Thoracic aorta (tissue), 2 donors: ENCODE measurements at places on chromosomes 6 and 20.
A peak's percentile ranks its signal among the peaks of the same experiment; 100 is the strongest.

- H3K27ac ChIP-seq: no peak overlapping the region
- peaks cover 32% of the 10 kb centered on the region for H3K4me1 ChIP-seq
- H3K4me3 ChIP-seq: no peak overlapping the region
- H3K36me3 ChIP-seq: no peaks in the 10 kb centered on the region
- DNase-seq: no peak
- no peaks in the 10 kb centered on the region for H3K27me3 ChIP-seq
These were observed 22.7 kb downstream of the HIVEP1 start for GRCh38 chr6:12034837-12035236.

DNA sequence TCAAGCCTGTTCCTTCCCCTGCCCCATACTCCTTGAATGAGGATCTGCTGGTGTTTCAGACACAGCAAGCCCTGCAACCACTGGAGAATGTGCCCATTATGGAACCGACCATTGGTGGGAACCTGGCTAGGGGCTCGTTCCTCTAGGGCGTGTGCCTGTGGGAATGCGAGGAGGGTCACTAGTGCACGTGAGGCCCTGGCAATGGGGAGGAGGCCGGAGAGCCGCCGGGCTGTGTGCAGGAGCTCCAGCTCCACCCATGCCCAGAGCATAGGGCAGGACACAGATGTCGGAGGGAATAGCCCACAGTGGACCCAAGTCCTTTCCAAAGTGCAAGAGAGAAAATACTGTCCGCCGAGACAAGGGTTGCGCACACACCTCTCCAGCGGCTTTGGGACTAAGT is 99.3 kb downstream of the ERMARD start:
- H3K27ac ChIP-seq: no peak overlapping the region
- H3K27me3 ChIP-seq: no peaks in the 10 kb centered on the region
- H3K36me3 ChIP-seq: no peaks in the 10 kb centered on the region
- no peak overlapping the region for H3K4me3 ChIP-seq

- no peaks in the 10 kb centered on the region for H3K36me3 ChIP-seq
- H3K4me3 ChIP-seq: no peak overlapping the region
- no peaks in the 10 kb centered on the region for H3K4me1 ChIP-seq
These were observed 24.9 kb downstream of the CRISP1 start for GRCh38 chr6:49841424-49841823.

- DNase-seq: no peak
- peak overlapping the region; percentile 11 for H3K27ac ChIP-seq
- H3K4me1 ChIP-seq: peaks cover 31% of the 10 kb centered on the region
- no peak overlapping the region for H3K4me3 ChIP-seq
- H3K27me3 ChIP-seq: no peaks in the 10 kb centered on the region
These were observed 2.7 kb downstream of the SERPINB6 start for GRCh38 chr6:2968600-2969135.

GRCh38 chr6:137099689-137100403 is 55.1 kb upstream of the IL20RA start:
- H3K4me3 ChIP-seq: no peak overlapping the region
- no peaks in the 10 kb centered on the region for H3K4me1 ChIP-seq
- H3K36me3 ChIP-seq: no peaks in the 10 kb centered on the region
- no peaks in the 10 kb centered on the region for H3K27me3 ChIP-seq
- DNase-seq: no peak

- H3K27ac ChIP-seq: no peak overlapping the region
- H3K4me1 ChIP-seq: no peaks in the 10 kb centered on the region
- no peaks in the 10 kb centered on the region for H3K36me3 ChIP-seq
- no peaks in the 10 kb centered on the region for H3K27me3 ChIP-seq
These were observed 438.4 kb upstream of the SPTLC3 start for GRCh38 chr20:12570371-12570770.

DNA sequence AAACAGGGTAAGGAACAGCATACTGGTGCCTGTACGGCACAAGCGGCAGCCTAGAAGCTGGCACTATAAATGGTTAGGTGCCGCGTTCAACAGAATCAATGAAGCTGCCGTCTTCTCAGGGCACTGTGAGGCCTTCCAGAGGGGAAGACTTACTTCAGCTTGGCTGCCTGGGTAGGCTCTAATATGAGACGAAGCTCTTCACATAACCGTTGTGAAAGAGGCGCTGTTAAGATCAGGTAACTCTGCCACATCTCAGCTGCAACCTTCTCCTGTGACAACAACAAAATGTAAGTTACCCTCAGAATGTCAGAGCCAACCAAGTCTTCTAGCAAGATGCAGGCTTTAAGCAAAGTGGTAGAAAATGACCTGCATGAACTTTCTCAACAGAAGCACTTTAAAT is 12.0 kb upstream of the LYRM2 start:
- H3K4me1 ChIP-seq: no peaks in the 10 kb centered on the region
- H3K4me3 ChIP-seq: no peak overlapping the region
- no peaks in the 10 kb centered on the region for H3K27me3 ChIP-seq
- no peak for DNase-seq

- no peak for DNase-seq
- H3K27ac ChIP-seq: peak overlapping the region; percentile 94
- no peaks in the 10 kb centered on the region for H3K36me3 ChIP-seq
- peak overlapping the region; percentile 99 for H3K4me3 ChIP-seq
These were observed 926 bp downstream of the MYLIP start for GRCh38 chr6:16129623-16130401.

- no peaks in the 10 kb centered on the region for H3K36me3 ChIP-seq
- H3K4me1 ChIP-seq: no peaks in the 10 kb centered on the region
- no peak for DNase-seq
These were observed 207.4 kb upstream of the ZNF217 start for GRCh38 chr20:53800883-53801604.

DNA sequence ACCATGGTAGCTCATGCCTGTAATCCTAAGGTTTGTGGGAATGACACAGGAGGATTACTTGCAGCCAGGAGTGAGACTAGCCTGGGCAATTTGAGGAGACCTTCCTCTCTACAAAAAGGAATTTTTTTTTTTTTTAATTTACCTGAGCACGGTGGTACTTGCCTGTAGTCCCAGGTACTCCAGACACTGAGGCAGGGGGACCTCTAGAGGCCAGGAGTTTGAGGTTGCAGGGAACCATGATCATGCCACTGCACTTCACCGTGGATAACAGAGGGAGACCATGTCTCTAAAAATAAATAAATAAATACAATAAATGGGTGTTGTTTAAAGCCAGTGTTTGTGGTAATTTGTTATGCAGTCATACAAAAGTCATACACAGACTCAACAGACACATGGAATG is 2.4 kb upstream of the HLA-F start:
- no peak overlapping the region for H3K4me3 ChIP-seq
- no peak for DNase-seq
- no peaks in the 10 kb centered on the region for H3K27me3 ChIP-seq

DNA sequence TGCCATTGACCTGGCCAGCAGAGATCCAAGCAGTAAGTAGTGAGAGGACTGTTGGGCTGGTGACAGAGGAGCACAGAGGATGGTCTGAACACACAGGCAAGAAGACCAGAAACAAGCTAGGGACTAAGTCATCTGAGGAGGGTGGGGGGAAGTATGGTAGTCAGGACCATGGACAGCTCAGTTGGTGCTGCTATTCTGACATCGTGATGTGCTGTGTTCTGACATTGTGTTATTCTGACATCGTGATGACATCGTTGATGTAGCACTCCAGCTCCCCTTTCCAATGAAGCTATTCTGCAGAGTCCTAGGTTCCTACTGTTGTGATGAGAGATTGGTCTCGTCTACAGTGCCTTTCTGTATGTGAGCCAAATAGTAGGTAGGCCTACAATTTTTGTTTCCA is 28.7 kb downstream of the CFAP206 start:
- no peak for DNase-seq
- no peaks in the 10 kb centered on the region for H3K36me3 ChIP-seq
- no peaks in the 10 kb centered on the region for H3K4me1 ChIP-seq
- H3K4me3 ChIP-seq: no peak overlapping the region

GRCh38 chr20:12023194-12023795 is 105.6 kb downstream of the BTBD3 start:
- no peaks in the 10 kb centered on the region for H3K4me1 ChIP-seq
- no peak overlapping the region for H3K27ac ChIP-seq
- H3K27me3 ChIP-seq: no peaks in the 10 kb centered on the region
- no peak overlapping the region for H3K4me3 ChIP-seq
- no peaks in the 10 kb centered on the region for H3K36me3 ChIP-seq
- DNase-seq: no peak

DNA sequence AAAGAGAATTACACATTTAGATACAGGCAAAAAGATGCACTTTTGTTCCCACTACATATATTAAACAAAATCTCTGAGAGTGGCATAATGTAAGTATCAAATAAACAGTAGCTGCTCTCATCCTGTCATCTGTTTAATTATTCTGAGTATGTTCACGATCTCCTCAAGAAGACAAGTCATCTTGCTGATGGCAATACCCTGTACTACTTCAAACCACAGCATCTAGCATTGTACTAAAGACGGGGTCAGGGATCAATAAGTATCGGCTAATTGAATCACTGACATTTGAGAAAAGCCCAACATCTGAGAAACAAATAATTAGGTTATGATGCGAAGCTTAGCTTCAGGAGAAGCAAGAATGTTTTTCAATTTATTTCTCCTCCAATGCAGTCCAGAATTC is 175.1 kb downstream of the PTPRK start:
- no peak overlapping the region for H3K27ac ChIP-seq
- H3K4me3 ChIP-seq: no peak overlapping the region
- no peaks in the 10 kb centered on the region for H3K36me3 ChIP-seq
- H3K4me1 ChIP-seq: peaks cover 1% of the 10 kb centered on the region
- no peak for DNase-seq
- H3K27me3 ChIP-seq: no peaks in the 10 kb centered on the region
